Myocyte (in vitro differentiated cells): ENCODE measurements at places on chromosomes 4 and X.

DNA sequence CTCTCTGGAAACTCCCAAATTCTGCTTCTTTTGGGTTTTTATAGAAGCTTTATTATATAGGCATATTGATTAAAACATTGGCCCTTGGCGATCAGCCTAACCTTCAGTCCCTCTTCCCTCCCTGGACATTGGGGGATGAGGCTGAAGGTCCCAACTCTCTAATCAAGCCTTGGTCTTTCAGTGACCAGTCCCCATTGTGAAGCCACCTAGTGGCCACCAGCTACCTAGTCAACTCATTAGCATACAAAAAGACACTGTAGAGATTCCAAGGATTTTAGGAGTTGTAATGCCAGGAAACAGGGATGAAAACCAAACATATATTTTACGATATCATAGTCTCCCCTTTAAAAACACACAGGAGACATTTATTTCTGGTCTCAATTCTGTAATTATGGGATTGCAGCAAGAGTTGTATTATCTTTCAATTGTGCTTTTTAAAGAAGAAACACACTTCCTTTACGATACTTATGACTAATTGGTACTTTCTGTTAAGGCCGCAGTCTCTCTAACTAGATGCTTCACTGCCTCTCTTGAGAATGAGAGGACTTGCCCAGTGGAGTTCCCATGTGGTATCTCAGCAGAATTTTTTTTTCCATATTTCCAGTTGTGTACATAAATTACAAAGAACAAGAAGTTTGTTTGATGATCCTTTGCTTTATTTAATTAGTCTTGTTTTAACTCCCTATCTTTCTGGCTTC lies 58.2 kb downstream of the WDR17 start:
- DNase-seq, result peak; percentile 27

GRCh38 chrX:9805956-9806355 lies 19.7 kb downstream of the SHROOM2 start:
- DNase-seq, result no peak

GRCh38 chr4:105088110-105088879 lies 58.4 kb upstream of the TET2 start:
- DNase-seq, result peak; percentile 86

- peak; percentile 86 for DNase-seq
Measured at GRCh38 chrX:123803331-123803983, 56.4 kb upstream of the XIAP start.

- DNase-seq, result no peak
Measured at GRCh38 chrX:106917830-106918500, 2.2 kb upstream of the CLDN2 start.

DNA sequence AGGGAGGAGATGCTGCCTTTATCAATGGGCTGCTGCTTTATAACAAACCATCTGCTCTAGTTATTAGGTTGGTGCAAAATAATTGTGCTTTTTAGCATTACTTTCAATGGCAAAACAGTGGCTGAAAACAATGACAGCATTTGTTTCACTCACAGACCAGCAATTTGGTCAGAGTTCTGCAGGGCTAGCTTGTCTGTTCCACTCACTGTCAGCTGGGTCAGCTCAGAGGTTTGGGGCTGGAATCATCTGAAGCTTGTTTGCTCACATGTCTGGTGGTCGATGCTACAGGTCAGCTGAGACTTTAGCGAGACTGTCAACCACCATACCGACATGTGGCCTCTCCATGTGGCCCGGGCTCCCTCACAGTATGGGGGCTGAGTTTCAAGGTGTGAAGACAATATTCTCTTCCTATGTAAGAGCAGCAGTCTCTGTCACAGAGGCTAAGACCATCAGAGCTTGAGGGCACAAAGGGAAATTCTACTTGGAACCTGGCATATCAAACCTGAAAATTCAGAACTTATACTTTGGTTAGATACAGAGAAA lies 81.3 kb upstream of the LIMCH1 start:
- no peak for DNase-seq

- no peak for DNase-seq
Measured at GRCh38 chrX:124348182-124348581, 1.8 kb downstream of the SH2D1A start.

DNA sequence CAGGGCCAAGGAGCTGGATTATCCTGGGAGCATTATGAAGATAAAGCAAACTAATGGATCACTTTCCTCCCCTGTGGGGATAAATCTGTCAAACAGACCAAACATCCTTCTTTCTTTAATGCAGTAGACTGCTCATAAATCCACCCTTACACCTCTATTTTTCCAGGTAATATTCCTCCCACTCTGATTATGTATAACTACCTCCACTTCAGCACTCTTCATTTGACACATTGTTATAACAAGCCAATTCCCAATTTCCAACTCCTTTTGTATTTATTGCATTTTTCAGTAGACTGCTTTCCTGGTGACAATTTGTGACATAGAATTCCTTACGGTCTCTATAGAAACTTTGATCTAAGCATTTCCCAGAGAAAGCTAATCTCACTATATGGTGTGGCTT lies 115.0 kb upstream of the PRKG2 start:
- no peak for DNase-seq

DNA sequence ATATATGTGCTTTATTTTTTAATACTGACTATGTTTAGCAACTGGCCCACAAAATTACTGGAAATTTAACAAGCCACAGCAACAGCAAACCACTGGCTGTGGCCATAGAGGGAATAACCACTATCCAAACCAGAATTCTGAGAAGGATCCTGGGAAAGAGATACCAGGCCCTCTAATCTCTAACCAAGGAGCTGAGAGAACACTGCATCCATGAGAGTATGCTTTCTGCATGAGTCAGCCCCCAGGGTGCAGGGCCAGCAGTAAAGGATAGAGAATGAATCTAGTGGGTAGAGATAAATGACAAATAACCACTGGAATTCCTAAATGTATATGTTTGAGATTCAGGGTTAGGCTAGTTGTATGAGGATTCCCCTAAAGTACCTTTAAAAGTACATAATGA lies 221.8 kb downstream of the KIT start:
- peak; percentile 64 for DNase-seq

GRCh38 chrX:121365572-121366161 lies 318.3 kb downstream of the GLUD2 start:
- DNase-seq, result no peak

DNA sequence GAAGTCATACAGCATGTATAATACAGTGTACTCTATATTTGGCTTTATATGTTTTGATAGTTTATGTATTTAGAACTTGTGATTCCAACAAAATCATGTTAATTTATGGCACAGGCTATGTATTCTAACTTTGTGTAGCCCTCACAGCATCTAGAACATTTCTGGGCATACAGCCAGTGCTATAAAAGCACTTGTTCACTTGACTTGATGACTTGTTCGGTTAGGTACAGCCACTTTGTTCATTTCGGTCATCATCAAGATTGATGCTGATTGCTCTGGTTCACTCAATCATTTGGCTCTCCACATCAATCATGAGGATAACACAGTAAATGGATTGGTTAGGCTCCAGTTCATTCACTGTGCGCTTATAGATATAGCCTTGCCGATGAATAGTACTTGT lies 97.6 kb upstream of the IRS4 start:
- DNase-seq, result no peak

GRCh38 chr4:73869130-73870055 lies at the start of gene CXCL1:
Gene CXCL1, plus strand, starts transcription at chr4:73869393. Its CDS starts 78 bp downstream, at chr4:73869471.
- peak; percentile 39 for DNase-seq

DNA sequence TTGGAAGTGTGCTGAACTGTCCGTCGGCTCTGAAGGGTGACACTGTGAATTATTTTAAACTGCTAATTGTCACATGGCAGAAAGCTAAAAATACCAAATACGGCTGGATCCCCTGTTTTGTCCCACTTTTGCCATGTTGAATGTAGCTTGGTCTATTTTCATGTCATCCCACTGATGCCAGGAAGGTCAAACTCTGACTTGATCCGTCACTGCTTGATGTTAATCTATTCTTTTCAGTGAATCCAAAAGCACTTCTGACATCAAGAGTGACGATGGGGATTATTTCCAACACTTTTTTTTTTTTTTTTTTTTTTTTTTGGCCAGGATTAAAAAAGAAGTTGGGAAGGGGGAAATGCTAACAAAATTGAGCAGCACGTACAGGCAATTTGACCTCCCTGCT lies 734.6 kb upstream of the TENM3 start:
- DNase-seq, result no peak

- DNase-seq, result no peak
Measured at GRCh38 chr4:95027905-95028618, 270.3 kb downstream of the BMPR1B start.

DNA sequence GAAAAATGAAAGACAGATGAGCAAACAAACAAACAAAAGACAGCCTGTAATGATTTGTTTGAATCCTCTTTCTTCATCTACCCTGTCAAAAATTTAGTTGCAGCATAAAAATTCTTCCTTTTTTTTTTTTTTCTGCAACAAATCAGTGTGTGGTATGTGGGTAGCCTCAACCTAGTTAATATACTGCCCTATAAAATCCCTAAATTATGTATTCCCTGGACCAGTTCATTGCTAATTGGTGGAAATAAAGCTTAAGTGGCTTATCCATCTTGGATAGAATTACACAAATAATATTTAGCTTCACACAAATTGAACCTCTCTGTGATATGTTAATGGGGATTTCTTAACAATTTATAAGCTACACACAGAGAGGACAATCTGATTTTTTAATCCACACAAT lies 208.4 kb downstream of the NDST4 start:
- DNase-seq, result no peak

- DNase-seq, result no peak
Measured at GRCh38 chrX:29447867-29448266, 767.5 kb upstream of the MAGEB2 start.

GRCh38 chr4:150461957-150462356 lies 120.0 kb upstream of the MAB21L2 start:
- DNase-seq, result no peak

- no peak for DNase-seq
Measured at GRCh38 chrX:42597481-42597880, 180.5 kb downstream of the PPP1R2C start.

GRCh38 chr4:65340382-65341109 lies 329.7 kb downstream of the EPHA5 start:
- peak; percentile 10 for DNase-seq

- DNase-seq, result peak; percentile 29
Measured at GRCh38 chrX:9341291-9342201, 123.3 kb upstream of the TBL1X start.

- DNase-seq, result no peak
Measured at GRCh38 chr4:178081176-178081575, 638.9 kb upstream of the AGA start.

DNA sequence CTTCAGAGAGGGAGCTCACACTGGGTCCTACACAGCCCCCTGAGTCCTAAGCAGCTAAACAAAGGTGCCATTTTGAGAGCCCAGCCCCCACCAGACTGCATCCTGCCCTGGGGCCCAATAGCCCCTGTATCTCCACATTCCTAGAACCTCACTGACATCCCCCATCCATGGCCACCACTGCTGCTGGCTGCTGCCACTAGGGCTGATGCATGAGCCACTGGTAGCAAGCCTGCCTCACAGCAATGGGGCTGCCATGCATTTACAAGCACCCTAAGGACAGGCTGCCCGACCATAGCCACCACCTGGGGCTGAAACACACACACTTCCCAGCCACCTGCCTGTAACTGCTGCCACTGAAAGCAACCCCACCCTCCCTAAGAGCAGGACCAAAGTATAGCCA lies 26.5 kb upstream of the TRO start:
- DNase-seq, result no peak

DNA sequence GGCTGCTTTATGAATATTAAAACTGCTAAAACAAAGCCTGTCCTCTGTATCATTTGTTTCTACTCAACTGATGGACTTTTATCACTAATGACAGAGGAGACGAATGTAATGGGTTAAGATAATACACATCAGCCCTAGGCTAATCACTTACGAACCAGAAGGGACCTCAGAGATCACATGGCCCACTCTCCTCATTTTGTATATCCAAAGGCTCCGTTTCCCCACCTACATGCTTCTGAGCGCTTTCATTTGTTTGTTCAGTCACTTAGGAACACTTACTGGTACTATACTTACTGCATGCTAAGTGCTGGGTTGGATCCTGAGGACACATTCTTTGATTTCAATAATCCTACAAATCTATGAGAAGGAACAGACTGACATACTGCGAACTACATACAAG lies 169.3 kb downstream of the CEP135 start:
- no peak for DNase-seq

DNA sequence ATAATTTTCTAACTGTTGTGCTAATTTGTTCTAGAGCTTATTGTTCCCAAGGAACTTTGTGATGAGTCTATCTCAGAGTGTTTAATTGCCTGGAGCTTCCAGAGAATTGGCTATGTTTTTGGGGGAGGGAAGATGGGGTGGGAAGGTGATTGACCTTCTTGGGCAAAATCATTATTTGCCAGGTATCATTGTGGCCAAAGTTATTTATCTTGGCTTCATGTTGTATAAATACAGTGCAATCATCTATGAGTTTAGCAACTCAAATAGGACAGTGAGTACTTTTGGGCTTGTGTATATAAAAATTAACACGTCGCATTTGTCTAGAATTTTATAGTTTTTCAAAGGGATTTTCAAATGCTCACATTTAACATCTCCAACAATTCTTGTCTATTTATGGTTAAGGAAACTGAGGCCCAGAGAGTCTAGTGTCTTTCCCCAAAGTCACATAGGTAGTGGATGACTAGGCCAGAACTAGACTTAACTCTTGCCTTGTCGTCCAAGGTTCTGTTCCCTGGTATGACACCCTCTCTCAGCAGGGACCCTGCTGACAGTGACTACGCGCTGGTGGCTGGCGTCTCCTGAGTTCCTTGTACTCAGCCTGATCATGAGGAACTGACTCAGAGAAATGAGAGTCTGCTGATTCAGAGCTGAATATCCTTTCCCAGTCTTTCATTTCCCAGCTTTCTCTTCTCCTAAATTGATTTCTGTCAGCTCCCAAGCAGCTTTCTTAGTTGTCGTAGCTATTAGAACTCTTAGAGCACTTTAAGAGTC lies 27.7 kb downstream of the FNIP2 start:
- DNase-seq, result no peak
